ENCODE measurements at places on chromosomes 3 and 15.

DNA sequence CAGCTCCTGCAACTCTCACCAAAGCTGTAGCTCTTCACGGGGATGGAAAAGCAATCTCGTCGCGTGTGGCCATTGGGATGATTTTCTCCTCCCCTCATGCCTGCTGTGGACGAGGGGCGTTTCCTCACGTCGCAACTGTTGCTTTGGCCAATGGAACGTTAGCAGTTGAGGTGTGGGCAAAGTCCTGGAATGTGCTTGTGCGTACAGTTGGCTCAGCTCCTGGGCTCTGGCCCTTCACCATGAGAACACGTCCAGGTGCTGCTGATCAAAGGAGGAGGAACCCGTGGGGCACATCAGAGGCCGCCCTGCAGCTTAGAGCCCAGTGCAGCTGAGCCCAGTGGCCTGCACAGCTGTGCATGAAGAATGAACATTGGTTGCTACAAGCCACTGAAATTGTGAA, 186.1 kb downstream of the TJP1 start:
- no peak for DNase-seq

DNA sequence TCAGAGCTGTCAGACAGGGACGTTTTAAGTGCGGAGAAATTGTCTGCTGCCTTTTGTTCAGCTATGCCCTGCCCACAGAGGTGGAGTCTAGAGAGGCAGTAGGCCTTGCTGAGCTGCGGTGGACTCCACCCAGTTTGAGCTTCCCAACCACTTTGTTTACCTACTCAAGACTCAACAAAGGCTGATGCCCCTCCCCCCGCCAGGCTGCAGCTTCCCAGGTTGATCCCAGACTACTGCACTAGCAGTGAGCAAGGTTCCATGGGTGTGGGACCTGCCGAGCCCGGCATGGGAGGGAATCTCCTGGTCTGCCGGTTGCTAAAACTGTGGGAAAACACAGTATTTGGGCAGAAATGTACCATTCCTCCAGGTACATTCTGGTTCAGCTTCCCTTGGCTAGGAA, 282.1 kb downstream of the VGLL3 start:
- no peak for DNase-seq

DNA sequence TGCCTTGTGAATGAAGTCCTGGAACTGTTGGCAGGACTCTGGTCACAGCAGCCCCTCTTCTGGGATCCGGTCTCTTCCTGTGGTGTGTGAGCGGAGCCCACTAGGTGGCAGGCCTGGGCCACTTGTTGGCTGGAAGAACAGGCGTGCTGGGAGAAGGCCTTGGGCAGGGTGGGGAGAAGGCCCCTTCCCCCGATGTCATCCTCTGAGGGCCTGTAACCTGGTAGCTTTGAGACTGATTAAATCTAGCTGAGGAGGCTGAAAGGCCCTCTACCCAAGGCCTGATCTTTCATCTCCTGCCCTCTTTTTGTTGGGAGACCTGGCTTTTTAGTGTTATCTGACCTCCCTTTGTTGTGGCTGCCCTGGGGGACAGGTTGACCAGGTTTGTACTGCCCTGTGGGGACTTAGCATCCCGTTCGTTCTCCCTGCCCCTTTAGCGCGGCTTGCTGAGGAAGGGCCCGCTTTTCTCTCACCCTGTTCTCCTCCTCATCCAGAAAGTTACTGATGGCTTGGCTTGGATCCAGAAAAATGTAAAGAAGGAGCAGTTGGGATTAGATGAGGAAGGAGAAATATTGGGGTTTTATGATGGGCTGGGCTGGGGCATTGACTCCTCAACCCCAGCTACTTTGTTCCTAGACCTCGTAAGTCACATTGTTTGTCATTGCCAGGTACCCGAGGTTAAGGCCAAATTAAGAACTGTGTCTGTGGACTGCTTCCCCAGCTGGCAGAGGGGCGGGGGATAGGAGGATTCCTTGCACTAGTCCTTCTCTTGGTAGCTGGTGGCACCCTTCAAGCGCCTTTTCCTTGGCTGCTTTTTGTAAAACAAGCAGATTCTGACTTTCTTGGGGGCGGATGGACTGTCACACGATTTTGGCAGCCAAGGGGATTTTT, 48.5 kb downstream of the CHCHD6 start:
- peak; percentile 66 for DNase-seq

DNA sequence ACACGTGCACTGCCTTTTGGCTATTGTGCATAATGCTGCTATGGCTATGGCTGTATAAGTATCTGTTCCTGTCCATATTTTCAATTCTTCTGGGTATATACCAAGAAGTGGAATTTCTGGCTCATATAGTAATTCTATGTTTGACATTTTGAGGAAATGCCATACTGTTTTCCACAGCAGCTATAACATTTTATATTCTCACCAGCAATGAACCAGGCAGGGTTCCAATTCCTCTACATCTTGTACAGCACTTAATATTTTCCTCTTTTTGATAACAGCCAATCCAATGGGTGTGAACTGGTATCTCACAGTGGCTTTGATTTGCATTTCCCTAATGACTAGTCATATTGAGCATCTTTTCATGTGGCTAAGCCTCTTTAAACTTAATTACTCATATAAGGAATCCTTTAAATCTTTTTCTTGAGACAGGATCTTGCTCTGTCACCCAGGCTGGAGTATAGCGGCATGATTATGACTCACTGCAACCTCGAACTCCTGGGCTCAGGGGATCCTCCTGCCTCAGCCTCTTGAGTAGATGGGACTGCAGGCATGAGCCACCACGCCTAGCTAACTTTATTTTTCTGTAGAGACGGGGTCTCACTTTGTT, 38.1 kb upstream of the IGDCC4 start:
- peak; percentile 42 for DNase-seq

- DNase-seq: no peak
These were observed 301.2 kb downstream of the MECOM start for GRCh38 chr3:169362301-169362700.

- DNase-seq: no peak
These were observed 526.7 kb upstream of the NAALADL2 start for GRCh38 chr3:174332391-174332790.

GRCh38 chr3:33644582-33644981, 73.5 kb downstream of the CLASP2 start:
- DNase-seq: no peak

DNA sequence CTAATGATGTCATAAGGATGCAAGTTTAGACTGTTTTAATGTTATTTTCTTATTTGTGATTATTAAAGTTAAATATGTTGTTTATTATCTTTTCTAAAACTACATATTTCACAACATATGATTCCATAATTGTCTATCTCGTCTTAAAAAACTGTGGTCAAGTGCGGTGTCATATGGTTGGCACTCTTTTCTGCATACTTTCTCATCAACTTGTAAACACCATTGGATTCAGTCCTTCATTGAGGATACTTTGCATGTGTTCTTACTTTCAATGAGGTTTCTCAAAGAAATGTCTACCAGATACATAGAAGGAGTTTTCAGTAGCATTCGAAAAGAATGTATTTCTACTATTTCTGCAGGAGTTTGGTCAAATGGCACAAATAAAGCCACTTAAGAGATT, 22.0 kb upstream of the ALPK3 start:
- DNase-seq: no peak

- DNase-seq: no peak
These were observed 16.5 kb downstream of the ST6GAL1 start for GRCh38 chr3:186946756-186947375.
